ENCODE measurements at places on chromosomes 16 and 17. TPM values are rescaled to one million over a fixed set of nuclear protein-coding genes. Genes with fewer than 3 reads are reported as not detected.
A peak's percentile ranks its signal among the peaks of the same experiment; 100 is the strongest.

GRCh38 chr16:88673716-88674379 lies 11.0 kb upstream of the MVD start:
- DNase-seq, result no peak

DNA sequence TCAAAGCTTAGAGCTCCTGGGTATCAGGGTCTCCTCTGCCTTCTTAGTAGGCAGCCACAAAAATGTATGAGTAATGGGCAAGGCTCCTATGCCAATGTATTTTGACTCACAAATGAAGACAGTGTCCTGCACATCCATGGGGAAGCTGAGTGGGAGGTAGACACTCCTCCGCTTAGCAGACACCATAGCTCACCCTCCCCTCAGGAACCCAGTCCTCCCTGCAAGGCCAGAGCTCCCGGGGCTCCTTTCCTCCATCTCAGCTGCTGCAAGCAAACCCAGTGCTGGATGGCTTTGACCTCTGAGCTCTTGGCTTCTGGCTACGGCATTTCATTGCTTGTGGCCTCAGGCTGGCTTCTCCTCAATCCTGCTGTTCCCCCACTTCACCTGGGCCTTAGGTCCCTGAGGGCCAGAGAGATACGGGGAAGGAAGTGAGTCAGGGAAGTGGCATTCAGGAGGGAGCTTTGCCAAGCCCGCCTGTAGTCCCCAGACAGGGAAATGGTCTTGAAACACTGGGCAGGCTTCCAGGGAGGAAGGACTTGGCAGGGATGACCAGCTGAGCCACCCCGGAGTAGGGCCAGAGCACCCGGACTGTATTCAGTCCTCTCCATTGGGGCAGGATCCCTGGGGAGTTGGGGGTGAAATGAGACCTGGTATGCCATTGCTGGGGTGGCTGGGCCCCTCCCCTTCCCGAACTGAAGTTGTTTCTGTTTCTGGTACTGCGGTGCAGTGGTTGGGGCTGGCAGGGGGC lies 4.5 kb downstream of the ABCC3 start:
- DNase-seq, result no peak

The DVL2 gene
- 65.1 TPM for polyA plus RNA-seq

- no peak for DNase-seq
Measured at GRCh38 chr17:79090443-79091225, 16.0 kb downstream of the ENGASE start.

- DNase-seq, result no peak
Measured at GRCh38 chr17:40366861-40367518, 2.5 kb upstream of the GJD3 start.

DNA sequence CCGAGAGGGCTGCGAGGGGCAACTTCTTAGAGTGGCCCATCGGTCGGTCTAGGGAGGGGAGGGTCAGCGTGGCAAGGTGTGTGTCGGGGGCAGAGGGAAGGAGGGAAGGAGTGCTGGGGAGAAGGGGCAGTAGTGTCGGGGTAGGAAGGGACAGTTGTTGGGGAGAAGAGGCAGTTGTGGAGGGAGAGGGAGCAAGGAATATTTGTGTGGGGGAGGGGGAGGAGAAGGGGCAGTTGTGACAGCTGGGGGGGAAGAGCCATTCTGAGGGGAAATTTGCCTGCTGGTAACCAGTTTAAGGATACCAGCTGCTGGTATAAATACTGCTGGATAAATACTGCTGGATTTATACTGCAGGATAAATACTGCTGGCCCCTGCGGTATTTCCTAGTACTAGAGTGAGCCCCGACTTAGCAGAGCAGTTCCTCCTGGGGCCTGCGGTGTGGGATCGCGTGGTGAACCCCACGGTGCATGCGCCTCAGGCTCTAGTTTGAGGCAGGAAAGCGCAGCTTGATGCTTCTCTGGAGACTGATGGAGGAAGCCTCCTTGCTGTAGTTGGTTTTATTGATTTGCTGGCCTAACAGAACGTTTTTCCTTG lies 309 bp downstream of the DNAH2 start:
- DNase-seq, result no peak

DNA sequence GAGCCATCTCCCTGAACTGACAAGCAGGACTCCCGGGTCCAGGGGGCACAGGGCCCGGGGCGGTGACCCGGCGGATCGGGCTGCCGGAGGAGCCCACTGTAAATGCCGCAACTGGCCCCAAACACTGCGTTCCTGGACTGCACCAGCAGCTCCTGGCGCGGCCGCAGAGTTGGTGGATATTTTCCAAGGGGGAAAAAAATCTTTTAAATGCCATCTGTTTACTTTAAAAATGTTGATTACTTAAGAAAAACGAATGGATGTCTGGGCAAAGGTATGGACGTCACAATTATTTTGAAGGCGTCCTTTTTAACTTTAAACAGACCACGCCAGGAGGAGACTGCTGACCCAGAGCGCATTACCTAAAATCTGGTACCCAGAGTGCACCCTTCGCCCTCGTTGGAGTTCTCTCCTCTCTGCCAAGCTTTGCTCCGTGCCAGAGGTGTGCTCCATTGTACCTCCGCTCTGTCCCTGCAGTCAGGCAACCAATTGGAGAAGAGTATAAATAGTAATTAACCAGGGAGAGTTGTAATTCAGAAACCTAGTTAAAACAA lies 3.4 kb downstream of the HS3ST3B1 start:
- DNase-seq, result no peak

DNA sequence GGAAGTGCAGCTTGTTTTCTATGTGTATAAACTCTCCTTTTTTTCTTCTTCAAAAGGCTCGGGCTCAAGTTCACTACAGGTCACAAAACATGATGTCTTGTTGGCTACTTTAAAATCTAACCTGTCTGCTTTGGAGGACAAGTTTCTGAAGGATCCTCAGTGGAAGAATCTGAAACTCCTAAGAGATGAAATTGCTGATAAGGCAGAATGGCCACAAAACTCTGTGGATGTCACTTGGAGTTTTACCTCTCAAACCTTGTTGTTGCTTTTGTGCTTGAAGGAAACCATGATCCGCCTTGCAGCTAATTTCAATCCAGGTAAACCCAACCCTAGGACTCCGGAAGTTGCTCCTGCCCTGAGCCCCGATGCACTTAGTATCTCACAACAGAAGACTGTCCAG lies 16.5 kb downstream of the TANGO6 start:
- DNase-seq, result no peak

GRCh38 chr17:32492648-32493289 lies 6.0 kb downstream of the CDK5R1 start:
- DNase-seq, result no peak

DNA sequence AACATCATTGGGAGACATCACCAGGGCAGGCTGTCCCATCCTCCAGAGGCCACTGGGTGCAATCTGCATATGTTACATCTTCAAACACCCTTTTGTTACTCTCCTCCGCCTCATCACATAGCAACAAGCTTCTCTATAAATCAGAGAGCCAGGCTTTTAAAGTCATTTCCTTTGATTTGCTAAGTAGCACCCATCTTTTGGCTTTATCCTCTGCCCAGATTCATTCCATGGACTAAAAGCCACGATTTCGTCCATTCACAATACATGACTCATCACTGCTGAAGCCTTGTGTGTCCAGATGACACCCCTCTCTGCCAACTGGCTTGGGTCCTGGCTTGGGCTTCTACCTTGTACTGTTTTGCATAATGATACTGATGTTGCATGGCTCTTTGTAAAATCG lies 2.0 kb upstream of the KRT38 start:
- no peak for DNase-seq

DNA sequence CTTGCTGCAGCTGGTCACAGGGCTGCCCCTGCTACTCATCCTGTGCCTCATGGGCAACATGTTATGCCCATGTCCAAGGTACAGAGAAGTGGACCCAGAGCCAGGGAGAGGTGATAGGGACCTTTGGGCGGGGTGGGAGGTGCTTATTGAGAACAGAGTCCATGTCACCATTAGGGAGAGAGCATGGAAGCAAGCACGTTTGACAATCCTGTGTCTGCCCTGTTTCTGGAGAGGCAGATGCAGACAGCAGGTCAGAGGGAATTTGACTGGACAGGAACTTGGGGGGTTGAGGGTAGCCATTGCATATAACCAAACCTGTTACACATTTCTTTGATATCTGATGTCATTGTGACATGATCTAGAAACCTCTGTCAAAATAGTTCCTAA lies 14.3 kb upstream of the ARL4D start:
- no peak for DNase-seq

GRCh38 chr17:68777243-68777855 lies 176.2 kb upstream of the FAM20A start:
- DNase-seq, result peak; percentile 53

DNA sequence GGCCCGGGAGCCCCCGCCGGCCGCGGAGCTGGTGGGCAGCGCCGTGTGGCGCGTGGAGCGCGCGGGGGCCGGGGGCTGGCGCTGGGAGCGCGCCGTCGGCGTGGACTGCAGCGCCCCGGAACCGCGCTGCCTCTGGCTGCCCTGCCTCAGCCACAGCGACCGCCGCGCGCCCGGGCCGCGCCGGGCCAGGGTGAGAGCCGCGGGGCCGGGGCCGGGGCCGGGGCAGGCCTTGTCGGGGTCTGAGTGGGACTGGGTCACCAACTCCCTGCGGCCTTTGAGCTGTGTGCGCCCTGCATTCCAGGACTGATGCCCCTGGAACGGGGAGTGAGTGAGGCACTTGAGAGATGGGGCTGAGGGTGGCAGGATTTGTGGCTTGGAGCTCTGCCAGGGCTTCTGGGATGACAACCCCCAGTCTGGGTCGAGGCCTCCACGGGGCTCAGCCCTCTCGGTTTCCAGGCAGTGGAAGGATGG lies 25.7 kb downstream of the ARHGAP23 start:
- no peak for DNase-seq

Measured in right renal pelvis (tissue), 4 donors.